ENCODE measurements at places on chromosomes 6 and 20. TPM values are rescaled to one million over a fixed set of nuclear protein-coding genes. Genes with fewer than 3 reads are reported as not detected.

CLDN20 gene
- total RNA-seq: not detected

FRK gene
- 1.4 TPM for total RNA-seq

TP53RK gene
- total RNA-seq: 11.3 TPM

AVP gene
- total RNA-seq: not detected

DNPH1 gene
- total RNA-seq: 95.7 TPM

CDH26 gene
- 0.18 TPM for total RNA-seq

RAET1G gene
- 10.8 TPM for total RNA-seq

TSPO2 gene
- total RNA-seq: 0.10 TPM

CALHM6 gene
- total RNA-seq: not detected

DNAH8 gene
- not detected for total RNA-seq

CST1 gene
- 2.0 TPM for total RNA-seq

CFAP206 gene
- total RNA-seq: 0.69 TPM

ANKRD66 gene
- not detected for total RNA-seq

ADGB gene
- total RNA-seq: not detected

SULF2 gene
- 22.7 TPM for total RNA-seq

RSPH4A gene
- total RNA-seq: 0.11 TPM

GTSF1L gene
- total RNA-seq: not detected

THBD gene
- 23.8 TPM for total RNA-seq

TBXT gene
- total RNA-seq: not detected

MLN gene
- total RNA-seq: not detected

BMP7 gene
- total RNA-seq: 0.32 TPM

CD93 gene
- total RNA-seq: not detected

NRN1 gene
- total RNA-seq: 0.79 TPM

TCF21 gene
- not detected for total RNA-seq

SYNGAP1 gene
- total RNA-seq: 4.1 TPM

LY6G5C gene
- total RNA-seq: 0.51 TPM

LY6G6F gene
- not detected for total RNA-seq

KCNQ2 gene
- 0.50 TPM for total RNA-seq

C6orf58 gene
- total RNA-seq: 0.14 TPM

PSORS1C2 gene
- not detected for total RNA-seq

CDH22 gene
- total RNA-seq: not detected

ULBP2 gene
- 3.8 TPM for total RNA-seq

BPIFA1 gene
- not detected for total RNA-seq

CFB gene
- total RNA-seq: 2.1 TPM

FOXF2 gene
- total RNA-seq: 17.7 TPM

LY86 gene
- total RNA-seq: not detected

ADISSP gene
- 144 TPM for total RNA-seq

KIAA0408 gene
- total RNA-seq: 6.6 TPM

DUSP15 gene
- 0.64 TPM for total RNA-seq

Data from A549 treated with CpdA at 1 μM for 4 hours (cell line).